Pulmonary artery endothelial cell (primary cell): ENCODE measurements at places on chromosomes 6 and 20. TPM values are rescaled to one million over a fixed set of nuclear protein-coding genes. Genes with fewer than 3 reads are reported as not detected.

GRCh38 chr6:45630801-45631200 is 253.1 kb upstream of the SUPT3H start:
- DNase-seq: no peak

The RTEL1 gene
- total RNA-seq: 16.8 and 21.4 TPM in 2 replicates

DNA sequence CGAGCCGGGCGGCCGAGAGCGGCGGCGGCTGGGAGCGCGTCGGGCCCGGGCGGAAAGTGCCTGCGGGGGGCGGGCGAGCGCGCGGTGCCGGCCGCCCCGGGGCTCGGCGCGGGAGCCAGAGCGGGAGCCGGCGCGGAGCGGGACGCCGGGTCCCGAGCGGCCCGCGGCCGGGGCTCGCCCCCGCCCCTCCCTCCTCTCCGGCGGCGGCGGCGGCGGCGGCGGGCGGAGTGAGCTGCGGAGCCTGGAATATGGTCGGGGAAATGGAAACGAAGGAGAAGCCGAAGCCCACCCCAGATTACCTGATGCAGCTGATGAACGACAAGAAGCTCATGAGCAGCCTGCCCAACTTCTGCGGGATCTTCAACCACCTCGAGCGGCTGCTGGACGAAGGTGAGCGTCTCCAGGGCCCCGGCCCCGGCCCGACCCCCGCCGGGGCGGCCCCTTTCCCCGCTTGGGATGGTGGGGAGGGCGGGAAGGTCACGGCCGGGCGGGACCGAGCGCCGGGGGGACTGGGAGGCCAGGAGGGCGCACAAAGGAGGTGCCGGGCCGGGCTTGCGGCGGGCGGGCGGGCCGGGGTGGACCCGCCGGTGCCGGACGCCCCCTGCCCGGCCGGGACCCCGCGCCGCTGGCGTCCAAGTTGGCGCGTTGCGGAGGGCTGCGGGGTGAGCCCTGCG is 565 bp downstream of the QKI start:
- DNase-seq: no peak

The SNAP25 gene
- total RNA-seq: 0.25 TPM in 1 of 2 replicates, not detected in the other

- no peak for DNase-seq
Measured at GRCh38 chr6:148328876-148329555, 13.6 kb upstream of the SASH1 start.

DNA sequence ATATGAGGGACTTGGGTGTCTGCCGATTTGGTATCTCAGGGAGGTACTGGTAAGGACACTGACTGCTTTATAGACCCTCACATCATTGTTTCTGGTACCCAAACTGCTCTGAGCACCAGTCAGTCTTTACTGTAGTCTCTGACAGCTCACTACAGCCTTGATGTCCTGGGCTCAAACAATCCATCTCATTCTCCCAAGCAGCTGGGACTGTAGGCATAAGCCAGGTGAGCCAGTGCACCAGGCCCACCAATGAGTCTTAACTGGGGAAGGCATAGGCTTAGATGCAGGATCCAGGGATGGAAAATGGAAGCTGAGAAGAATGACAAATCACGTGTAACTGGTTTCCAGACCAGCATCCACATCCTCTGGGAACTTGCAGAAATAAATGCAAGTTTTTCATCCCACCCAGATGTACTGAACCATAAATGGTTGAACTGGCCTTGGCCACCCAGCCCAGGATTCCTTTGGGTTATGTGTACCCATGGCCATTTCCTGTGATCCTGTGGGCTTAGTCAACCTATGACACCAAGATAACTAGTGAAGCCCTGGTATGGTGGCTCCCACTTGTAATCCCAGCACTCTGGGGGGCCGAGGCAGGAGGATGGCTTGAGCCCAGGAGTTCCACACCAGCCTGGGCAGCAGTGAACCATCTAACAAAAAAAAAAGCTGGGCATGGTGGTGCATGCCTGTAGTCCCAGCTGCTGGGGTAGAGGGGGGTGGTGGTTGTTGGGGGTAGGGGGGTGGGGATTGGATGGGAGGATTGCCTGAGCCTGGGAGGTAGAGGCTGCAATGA is 5.8 kb downstream of the TUBB start:
- DNase-seq: no peak

The SLC22A2 gene
- not detected in 2 replicates for total RNA-seq

The MUC22 gene
- total RNA-seq: not detected in 2 replicates

DNA sequence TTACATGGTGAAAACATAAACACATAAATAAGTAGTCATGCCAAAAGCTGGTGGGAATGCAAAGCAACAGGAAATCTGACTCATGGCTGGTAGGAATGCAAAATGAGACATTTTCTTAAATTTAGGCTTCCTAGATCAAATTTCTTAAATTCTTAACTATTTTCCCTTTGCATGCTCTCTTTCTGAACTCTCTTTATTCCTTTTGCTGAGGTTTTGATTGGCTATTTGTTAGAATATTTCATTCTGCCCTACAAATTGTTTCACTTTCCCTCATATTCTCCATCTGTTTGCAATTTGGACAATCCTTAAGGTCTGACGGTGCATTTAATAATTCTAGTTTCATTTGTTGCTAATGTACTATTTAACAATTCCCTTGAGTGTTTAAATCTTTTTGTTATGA is 437.5 kb upstream of the RGS17 start:
- no peak for DNase-seq

- DNase-seq: no peak
Measured at GRCh38 chr20:409697-410559, 1.8 kb downstream of the RBCK1 start.

The GGTLC1 gene
- total RNA-seq: not detected in 2 replicates

GRCh38 chr6:148239215-148239614 is 103.4 kb upstream of the SASH1 start:
- DNase-seq: no peak

The SNX21 gene
- total RNA-seq: 20.8 and 22.7 TPM in 2 replicates

The ROS1 gene
- not detected in 2 replicates for total RNA-seq

The RSPH4A gene
- 0.04 and 0.13 TPM in 2 replicates for total RNA-seq

- DNase-seq: no peak
Measured at GRCh38 chr6:24251339-24251738, 106.5 kb downstream of the DCDC2 start.

DNA sequence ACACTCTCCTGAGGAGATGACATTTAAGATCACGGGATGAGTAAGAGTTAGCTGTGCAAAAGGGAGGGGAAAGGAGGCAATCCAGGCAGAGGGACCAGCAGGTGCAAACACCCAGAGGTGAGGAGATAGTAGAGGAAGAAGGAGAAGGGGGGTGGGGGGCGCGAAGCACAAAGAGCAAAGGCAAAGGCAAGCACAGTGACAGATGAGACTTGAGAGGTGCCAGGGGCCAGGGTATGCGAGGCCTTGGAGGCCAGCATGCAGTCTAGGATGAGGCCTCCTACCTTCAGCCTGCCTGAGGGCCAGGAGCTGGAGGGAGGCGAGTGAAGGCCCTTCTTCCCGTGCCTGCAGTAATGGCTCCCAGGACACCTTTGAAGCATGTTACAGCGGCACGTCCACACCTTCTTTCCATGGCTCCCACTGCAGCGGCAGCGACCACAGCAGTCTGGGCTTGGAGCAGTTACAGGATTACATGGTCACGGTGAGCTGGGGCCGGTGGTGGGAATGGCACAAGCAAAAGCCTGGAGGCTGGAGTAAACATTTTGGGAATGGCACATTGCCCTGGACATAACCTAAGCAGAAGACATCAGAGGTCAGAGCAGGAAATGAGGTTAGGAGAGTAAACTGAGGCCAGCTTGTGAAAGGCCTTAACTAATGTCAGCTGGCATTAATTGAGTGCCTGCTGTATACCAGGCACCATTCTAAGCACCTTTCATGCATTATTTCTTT is 18.6 kb downstream of the CCM2L start:
- no peak for DNase-seq

The REPS1 gene
- total RNA-seq: 33.4 and 35.6 TPM in 2 replicates

DNA sequence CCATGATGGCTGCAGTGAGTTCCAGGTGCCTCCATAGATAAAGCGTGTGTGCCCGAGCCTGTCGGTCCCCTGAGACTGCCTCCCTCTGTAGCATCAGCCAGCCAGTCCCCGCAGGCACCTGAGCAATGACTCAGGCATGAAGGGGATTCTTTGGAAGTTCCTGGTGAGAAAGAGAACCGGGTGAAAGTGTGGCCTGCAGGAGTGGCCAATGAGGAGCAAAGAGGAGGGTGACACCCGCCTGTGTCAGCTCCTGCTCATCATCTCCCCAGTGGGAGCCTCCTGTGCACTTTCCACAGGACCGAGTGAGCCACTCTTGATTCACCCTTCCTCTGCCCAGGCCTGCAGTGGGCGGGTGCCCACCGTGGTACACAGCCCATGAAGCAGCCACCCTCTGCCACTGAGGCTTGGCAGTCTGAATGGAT is 71.2 kb upstream of the PTPN1 start:
- DNase-seq: no peak

The DEFB124 gene
- total RNA-seq: not detected in 2 replicates

The TUBB2B gene
- 2.4 and 5.7 TPM in 2 replicates for total RNA-seq

GRCh38 chr6:160387916-160388643 is 39.9 kb downstream of the SLC22A3 start:
- DNase-seq: no peak

DNA sequence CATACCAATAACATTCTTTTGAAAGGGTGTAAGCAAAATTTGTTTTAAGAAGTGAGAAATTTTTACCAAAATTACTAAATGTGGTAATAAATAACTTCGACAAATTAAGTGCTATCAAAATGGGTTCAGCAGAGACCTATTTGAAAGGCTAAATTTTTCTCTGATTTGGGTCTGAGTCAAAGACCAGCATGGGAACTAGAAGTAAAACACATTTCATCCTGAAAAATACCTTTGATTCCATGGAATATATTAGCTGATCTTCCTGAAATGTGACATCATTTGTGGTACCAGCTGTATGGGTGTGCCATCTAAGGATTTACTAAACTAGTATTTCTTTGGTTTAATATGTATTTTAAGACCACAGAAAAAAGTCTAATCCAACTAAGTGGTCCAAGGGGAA is 63.6 kb downstream of the BLOC1S5 start:
- no peak for DNase-seq

DNA sequence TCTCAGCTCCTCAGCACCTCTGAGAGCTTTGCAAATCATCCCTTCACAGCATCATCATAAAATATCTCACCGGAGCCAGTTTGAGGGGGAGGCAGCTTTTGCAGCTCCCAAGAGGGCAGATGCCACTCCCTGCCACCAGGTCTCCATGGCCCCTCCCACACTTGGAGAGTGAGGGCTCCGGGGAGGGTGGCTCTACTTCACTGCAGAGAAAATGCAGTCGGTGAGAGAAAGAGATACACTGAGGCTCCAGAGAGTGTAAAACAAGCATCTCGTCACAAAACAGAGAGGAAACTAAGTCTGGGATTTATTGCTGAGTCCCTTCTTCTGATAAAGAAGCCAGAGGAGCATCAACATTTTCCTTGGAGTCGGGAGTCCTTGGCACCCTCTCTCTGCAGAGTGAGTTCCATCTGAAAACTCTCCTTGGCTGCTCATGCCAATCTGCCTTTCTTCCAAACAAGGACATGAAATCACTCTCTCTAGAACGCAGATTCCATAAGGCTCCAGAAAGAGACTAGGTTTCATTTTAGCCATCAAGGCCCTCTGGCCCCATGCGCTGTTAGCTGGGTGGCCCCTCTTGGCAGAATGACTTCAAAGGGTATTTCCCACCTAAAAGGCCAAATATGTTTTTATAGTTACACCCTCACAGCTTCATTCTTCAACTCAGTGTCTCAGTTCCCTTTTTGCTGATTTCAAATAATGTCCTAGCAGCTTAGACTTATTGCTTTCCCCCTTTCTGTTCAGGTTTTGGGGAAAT is 70.6 kb upstream of the F13A1 start:
- DNase-seq: no peak

DNA sequence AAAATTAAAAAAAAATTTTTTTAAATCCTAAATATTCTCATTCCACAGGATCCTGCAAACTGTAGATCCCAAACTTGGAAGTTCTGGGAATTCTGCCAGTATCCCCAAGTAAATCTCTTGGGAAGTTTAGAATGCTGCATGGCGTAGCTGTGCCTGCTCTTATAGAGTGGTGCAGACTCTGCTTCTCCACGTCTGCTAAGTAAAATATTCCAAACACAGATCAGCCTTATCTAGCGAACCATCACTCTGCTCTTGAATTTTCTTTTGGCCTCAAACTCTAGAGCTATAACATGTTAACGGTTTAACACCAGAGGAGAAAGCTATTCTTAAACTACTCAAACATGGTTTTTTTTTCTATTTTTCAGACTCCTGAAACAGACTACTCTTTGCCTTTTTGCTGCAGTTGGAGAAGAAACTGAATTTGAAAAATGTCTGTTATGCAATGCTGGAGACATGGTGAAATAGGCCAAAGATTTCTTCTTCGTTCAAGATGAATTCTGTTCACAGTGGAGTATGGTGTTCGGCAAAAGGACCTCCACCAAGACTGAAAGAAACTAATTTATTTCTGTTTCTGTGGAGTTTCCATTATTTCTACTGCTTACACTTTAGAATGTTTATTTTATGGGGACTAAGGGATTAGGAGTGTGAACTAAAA is 138.5 kb upstream of the AKAP12 start:
- no peak for DNase-seq

The MLN gene
- total RNA-seq: not detected in 2 replicates

DNA sequence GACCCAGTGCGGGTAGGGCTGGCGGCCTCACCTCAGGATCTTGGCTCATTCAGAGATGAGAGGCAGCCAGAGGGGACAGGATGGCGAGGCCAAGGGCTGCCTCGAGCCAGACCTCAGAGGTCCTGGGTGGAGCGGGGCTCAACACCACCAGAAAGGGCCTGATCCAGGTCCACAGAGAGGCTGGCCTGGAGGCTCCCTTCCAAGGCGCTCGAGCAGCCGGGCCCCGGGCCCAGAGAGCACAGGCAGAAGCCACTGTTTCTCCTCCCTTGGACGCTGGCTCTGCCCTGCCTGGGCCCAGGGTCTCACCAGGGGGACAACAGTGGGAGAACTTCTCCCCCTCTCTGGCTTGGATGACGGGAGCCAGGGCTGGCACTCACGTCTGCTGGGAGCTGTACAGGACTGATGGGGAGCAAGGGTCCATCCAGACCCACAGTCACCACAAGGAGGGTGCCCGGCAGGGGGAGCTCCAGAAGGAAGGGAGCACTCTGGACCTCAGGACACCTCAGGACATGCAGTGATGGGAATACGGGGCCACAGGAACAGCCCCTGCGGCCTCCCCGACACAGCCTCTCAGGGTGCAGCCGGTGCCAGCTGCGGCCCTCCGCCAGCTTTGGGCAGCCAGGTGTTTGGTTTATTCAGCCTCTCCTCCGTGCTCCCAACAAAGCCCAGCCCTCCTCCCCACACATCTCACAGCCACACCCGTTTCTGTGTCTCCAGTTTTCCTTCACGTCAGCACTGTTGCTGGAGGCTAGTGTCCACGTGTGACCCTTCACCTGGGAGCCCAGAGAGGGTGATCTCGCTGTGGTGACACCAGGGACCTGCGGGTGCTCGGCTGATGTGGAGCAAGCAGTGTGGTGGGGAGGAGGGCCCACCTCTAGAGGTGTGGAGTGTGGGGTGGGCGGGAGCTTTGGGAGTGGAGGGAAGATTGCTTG is 8.7 kb downstream of the RPS21 start:
- DNase-seq: no peak

- DNase-seq: no peak
Measured at GRCh38 chr6:139313784-139314545, 22.2 kb upstream of the TXLNB start.

The BNIP5 gene
- total RNA-seq: not detected in 2 replicates
